ENCODE measurements at places on chromosomes 6 and 20.
A peak's percentile ranks its signal among the peaks of the same experiment; 100 is the strongest.

- DNase-seq, result no peak
These were observed 1074.4 kb upstream of the FLRT3 start for GRCh38 chr20:15411781-15412180.

DNA sequence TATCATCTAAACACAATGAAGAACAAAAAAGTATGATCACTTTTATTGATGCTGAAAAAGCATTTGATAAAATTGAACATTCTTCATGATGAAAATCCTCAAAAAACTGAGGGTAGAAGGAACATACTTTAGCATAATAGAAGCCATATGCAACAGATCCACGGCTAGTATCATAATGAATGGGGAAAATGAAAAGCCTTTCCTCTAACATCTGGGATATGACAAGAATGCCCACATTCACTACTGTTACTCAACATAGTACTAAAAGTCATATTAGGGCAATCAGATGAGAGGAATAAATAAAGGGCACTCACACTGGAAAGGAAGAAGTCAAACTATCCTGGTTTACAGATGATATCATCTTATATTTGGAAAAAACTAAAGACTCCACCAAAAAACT is 256.6 kb downstream of the RFPL4B start:
- DNase-seq, result no peak

DNA sequence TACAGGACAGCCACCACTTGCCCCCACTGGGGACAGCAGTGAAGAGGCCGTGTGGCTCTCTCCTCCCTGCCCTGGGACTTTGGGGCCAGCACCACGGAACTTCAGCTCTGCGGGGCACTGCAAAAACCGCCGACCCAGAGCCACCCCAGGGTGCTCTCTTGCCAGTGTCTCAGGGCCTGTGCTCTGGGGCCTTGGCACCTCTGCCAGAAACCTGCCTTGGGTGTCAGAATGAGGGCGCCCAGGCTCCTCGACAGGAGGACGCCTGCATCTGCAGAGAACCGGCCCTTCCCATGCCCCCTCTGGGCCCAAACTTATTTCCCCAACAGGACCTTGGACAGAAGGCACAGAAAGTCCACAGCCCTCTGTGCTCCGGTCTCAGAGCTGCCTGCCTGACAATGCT is 77.2 kb upstream of the MPC1 start:
- DNase-seq, result no peak

GRCh38 chr6:17098538-17098937 is 3.3 kb upstream of the STMND1 start:
- no peak for DNase-seq

- DNase-seq, result peak; percentile 84
These were observed 101.4 kb downstream of the ADGB start for GRCh38 chr6:146700078-146700686.

DNA sequence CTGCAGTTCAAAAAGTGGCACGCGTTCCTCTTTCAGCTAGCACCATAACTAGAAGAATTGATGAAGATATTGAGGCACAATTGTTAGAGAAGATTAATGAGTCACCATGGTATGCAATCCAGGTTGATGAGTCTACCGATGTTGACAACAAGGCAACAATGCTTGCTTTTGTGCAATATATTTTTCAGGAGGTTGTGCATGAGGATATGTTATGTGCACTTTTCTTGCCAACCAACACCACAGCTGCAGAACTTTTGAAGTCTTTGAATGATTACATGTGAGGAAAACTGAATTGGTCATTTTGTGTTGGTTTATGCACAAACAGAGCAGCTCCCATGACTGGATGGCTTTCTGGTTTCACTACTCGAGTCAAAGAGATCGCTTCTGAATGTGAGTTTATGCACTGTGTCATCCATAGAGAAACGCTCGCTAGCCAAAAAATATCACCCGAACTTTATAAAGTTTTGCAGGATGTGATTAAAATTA is 129.3 kb upstream of the SLC24A3 start:
- no peak for DNase-seq

GRCh38 chr6:144289006-144289405 is 3.9 kb downstream of the UTRN start:
- no peak for DNase-seq

DNA sequence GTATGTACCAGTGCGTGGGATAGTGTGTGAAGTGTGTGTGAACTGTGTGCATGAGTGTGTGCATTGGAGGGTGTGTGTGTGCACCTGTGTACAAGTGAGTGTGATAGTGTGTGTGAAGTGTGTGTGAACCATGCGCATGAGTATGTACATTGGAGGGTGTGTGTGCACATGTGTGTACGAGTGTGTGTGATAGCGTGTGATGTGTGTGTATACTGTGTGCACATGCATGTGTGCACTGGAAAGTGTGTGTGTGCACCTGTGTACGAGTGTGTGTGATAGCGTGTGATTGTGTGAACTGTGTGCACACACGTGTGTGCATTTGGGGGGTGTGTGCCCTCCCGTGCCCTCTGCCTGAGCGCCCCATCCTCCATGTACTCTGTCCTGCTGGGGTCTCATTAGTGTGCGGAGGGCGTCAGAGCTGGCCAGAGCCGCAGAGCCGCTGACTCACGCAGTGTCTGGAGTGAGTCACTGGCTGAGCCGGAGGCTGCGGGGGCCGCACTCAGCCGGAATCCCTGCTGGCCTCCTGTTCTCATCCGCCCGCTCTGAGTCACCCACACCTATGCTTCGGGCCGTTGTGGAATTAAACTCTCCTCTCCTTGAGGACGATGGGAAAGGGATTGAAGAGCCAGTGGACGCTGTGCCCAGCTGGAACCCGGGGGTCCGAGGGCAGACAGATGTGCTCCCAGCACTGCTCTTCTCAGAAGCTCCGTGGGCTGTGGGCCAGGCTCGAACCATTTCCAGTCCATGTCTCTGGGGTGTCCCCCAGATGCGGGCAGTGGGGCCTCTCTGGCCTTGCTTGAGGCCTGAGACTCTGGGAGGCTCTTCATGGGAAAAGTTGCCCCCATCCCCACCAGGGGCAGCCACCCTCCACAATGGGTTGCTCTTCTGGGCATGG is 27.3 kb upstream of the STX16 start:
- peak; percentile 85 for DNase-seq

GRCh38 chr6:93036835-93037234 is 382.5 kb downstream of the EPHA7 start:
- DNase-seq, result no peak

- no peak for DNase-seq
These were observed 110.1 kb upstream of the HS3ST5 start for GRCh38 chr6:114452785-114453401.

- no peak for DNase-seq
These were observed 6.8 kb upstream of the HEY2 start for GRCh38 chr6:125742464-125743120.

DNA sequence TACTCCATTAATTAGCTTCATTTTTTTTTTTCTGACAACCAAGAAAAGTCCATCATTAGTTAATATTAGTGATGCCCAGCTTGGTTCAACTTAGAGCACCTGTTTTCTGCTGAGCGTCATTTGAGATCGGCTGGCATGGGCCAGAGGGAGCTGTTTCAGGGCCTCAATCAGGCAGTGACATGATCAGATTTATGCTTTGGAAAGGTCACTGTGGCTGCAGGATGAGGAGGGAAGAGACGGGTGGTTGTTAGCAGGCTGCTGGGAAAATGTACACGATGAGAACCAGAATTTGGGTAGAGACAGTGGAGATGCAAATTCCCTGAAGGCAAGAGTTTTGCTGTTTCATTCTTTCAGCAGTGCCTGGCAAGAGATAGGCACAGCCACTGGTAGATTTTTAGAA is 4.4 kb upstream of the STX16 start:
- no peak for DNase-seq

DNA sequence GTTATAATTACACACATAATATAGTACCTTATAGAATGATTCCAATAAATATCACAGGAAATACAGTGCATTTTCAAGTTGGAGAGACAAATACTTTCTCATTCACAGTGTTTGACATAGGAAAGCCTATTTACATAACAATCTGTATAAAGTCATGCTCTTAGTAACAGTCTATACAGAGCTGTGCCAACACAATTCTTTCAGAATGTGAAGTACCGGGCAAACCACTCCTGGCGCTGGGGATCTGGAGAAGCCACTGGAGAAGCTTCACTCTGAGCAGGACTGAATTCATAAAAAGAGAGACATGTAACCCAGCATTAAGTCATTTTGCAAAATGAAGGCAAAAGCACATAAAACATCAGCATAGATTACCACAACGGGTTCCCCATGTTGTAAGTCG is 24.9 kb upstream of the MCM9 start:
- DNase-seq, result no peak

GRCh38 chr6:40268166-40268565 is 319.0 kb downstream of the LRFN2 start:
- DNase-seq, result no peak

DNA sequence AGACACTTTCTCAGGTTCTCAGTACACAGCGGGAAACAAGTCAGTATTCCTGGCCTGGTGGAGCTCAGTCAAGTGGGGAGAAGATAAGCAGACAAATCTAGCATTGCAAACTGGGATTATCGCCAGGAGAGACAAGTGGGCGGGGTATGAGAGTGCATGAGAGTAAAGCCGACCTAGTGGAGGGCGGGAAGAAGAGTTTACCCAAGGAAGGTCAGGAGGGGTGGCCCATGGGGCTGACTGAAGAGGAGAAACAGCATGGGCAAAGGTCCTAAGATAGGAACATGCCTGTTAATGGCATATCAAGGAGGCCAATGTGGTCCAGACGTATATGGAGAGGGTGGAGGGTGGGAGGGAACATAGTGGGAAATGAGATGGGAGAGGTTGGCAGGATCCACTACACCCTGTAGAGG is 12.4 kb upstream of the CSNK2A1 start:
- no peak for DNase-seq

DNA sequence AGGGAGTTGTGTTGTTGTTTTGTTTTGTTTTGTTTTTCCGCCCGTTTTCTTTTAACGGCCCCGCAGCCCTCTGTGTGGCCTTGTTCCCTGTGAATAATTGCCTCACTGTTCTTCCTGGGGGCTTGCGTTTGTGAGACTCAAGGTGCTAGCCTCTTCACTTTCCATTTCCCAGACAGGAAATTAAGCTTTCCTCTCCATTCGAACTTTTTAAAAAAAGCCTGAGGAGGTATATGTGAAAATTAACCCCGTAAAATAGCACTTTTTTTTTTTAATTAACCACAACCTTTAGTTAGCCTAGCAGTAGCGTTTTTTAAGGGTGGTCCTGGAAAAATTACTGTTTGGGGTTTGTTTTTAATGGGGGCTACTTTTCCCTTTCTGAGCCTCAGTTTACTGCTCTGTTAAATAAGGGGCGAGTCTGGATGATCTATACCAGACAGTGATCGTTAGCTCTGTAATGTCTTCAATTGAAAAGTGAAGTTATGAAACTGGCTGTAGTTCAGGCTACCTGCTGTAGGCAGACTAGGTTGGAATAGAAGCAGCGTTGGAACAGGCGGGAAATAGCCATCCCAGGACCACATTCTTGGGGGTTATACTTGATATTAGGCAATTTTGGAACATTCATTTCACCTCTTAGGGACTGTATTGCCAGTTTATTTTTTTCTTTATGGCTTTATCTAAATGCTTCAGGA is 1.7 kb downstream of the STX16 start:
- DNase-seq, result peak; percentile 38

DNA sequence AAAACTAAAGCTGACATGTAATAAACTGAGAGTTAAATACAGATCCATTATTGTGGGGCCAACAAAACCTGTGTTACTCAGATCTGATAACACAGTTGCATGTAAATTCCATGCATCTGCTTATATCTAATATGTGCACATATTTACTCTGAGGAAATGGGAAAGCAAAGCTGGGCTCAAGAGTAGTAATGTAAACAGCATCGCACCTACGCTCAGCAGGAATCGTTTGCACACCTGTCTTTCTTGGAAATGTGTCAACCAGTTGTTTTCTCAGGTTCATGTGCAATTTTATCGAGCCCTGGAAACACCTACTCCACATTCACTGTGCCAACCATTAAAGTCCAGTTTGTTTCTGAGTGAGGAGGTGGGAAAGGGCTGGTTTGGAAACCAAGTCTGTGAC is 80.3 kb upstream of the CNKSR3 start:
- no peak for DNase-seq

DNA sequence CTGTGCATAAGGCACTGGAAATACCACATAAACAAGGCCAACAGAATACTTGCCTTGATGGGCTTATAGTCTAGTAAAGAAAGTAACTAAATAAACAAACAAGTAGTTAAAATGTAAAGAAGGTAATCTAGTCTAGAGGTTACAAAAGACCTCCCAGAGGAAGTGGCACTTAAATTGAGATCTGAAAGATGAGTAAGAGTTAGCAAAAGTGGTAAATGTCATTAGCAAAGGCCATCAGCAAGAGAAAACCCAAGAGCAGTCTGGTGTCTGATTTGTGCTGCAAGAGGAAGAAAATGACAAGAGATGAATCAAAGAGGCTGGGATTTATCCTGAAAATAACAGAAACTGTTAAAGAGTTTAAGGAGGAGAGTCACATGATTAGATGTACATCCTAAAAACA is 96.6 kb upstream of the SMLR1 start:
- DNase-seq, result no peak

DNA sequence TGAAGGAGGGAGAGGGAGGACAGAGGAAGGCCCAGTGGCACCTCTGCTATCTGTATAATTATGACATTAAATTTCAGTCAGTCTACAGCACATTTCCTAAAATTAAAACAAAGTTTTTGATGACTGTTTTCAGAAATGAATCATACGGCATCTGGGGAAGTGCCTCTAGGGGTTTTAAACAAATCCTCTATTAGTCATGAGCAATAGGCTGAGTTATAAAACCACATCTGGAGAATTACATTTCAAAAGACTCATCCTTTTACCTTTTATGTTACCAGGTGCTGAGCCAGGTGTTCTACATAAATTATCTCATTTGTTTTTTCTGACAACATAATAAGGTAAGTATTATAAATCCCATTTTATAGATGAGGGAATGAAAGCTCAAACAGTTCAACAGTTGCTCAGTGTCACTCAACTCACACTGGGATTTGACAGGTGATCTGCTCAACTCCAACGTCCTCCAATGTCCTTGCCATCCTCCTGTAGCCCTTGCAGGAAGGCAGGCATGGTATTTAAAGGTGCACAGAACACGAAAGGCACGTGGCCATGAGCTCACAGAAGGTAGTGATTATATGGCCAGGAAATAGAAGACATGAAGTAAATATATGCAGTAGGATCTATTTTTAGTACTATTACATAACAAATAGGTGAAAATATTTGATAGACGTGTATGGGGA is 184.2 kb upstream of the MAN1A1 start:
- DNase-seq, result peak; percentile 3

DNA sequence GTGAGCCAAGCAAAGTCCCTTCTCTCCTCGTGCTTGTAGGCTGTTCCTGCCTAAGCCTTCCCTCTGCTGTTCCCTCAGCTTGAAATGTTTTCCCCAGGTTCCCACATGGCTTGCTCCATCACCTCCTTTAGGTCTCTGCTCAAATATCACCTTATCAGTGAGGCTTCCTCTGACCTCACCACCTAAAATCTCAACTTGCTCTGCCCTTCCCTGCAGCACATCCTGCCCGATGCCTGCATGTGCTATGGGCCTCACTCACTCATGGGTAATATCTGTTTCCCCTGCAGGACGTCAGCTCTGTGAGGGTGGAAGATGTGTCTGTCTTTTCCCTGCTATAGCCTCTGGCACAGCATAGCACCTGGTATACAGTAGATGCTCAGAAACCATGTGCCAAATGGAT is 29.9 kb upstream of the FKBP1A start:
- no peak for DNase-seq

- DNase-seq, result no peak
These were observed 223.5 kb downstream of the CDKAL1 start for GRCh38 chr6:20757761-20758160.

- DNase-seq, result peak; percentile 76
These were observed 50.9 kb upstream of the EZR start for GRCh38 chr6:158869826-158870648.
